Activated T-cell treated with anti-CD3 and anti-CD28 coated beads for 24 hours (primary cell): ENCODE measurements at places on chromosomes 1 and 21.

DNA sequence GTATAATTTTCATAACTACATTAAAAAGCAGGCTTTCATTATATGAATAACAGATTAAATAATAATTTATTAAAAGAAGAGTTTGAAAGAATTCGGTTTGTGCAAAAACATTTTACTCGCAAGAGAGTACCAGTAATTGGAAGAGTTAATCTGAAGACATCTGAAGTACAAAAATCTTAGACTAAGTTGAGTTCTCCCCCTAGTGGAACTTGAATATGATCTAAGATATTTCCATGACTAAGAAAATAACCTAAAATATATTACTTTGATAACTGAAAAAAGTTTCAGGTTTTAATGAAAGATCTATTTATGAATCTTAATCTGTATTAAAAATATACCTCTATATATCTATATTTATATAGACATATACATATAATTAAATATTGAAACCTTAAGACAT lies 112.5 kb upstream of the GFI1 start:
- DNase-seq, result no peak

DNA sequence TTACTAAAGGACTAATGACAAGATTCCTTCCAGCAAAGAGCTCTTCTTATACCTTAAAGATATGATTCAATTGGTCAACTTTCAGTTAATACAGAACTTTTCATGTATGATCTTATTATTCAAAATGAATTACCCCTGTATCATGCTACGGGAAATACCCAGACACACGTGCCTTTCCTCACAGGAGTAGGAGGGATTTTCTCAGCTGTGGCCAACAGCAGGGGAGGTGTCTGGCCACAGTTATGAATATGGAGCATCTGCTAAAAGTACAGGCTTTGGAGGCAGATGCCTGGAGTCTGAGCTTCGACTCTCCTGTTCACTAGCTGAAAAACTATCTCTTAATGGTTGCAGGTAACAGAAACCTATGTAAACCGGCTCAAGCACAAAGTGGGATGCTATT lies 53.6 kb downstream of the KIAA1614 start:
- DNase-seq, result no peak

- DNase-seq, result no peak
These were observed 2.4 kb downstream of the LRP8 start for GRCh38 chr1:53325326-53326087.

- no peak for DNase-seq
These were observed 44.3 kb downstream of the GPATCH2 start for GRCh38 chr1:217586586-217586985.

DNA sequence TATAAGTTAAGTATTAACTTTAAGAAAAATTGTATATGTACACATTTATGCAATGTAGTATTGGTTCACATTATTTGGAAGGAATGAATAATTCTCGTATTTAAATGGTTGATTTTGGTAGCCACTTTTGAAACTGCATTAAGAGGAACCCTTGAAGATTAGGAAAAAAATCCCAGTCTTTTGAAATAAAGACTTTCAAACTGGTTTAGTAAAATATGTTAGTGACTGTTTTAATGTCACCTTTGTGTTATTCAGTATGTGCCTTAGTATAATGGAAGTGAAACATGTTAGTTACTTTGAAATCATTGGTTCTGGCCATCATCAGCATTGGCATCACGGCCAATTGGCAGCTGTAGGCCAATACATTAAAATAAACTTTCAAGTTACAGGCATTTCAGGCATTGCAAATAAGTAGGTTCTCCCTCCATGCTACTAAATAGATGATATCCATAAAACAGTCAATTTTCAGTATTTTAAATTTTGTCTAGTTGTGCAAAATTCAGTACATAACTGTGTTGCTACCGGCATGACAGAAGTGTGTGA lies 4.4 kb downstream of the MIER1 start:
- DNase-seq, result no peak
